ENCODE measurements at places on chromosomes 1 and 21.

DNA sequence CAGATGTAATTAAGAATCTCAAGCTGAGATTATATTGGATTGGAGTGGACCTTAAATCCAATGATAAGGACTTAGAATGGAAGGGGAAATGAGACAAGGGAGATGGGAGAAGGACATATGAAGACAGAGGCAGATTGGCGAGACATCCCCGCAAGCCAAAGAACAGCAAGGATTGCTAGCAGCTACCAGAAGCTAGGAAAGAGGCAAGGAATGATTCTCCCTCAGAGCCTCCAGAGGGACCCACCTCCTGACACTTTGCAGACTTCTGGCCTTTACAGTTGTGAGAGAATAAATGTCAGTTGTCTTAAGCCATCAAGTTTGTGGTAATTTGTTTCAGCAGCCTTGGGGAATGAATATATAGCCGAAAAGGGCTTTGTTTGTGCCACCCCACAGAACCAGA, 20.7 kb downstream of the METTL13 start:
- DNase-seq = no peak

DNA sequence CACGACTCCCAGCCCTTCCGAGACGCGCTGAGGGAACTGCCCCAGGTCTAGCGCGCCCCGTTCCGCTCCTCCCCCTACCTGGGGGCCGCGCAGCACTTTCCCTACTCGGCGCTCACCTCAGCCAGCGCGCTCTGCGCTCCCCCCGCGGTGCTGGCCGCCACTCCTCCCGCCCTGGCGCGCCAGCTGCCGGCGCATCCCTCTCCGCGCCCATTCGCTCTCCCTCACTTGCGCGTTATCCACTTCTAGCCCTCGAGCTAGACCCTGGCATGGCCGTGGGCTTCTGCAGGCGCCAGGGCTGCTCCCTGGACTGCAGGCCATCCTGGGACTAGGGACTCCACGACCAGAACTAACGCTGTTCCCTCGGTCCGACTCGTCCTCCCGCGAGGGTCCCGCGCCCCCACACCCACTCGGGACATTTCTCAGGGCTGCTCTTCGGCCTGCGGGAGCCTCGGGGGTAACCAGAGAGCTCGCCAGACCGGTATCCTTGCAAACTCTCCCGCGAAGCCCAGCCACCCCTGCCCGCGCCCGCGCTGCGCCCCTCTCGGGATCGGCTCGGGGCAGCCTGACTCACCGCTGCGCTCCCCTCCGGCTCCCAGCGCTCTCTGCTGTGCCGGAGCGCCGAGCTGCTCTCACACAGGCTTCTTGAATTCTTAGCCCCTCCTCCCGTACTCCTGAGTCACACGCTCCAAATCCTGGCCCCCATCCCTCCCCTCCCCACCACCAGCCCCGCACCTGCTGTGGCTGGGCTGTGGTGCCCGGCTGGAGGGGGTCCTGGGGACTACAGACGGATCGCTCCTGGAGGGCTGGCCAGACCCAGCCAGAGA, at the start of gene NGF:
TSS of gene NGF (minus strand) at position 617 of the 824 bp plus-strand sequence. CDS start 51,454 bp downstream, outside the sequence.
- DNase-seq = no peak

DNA sequence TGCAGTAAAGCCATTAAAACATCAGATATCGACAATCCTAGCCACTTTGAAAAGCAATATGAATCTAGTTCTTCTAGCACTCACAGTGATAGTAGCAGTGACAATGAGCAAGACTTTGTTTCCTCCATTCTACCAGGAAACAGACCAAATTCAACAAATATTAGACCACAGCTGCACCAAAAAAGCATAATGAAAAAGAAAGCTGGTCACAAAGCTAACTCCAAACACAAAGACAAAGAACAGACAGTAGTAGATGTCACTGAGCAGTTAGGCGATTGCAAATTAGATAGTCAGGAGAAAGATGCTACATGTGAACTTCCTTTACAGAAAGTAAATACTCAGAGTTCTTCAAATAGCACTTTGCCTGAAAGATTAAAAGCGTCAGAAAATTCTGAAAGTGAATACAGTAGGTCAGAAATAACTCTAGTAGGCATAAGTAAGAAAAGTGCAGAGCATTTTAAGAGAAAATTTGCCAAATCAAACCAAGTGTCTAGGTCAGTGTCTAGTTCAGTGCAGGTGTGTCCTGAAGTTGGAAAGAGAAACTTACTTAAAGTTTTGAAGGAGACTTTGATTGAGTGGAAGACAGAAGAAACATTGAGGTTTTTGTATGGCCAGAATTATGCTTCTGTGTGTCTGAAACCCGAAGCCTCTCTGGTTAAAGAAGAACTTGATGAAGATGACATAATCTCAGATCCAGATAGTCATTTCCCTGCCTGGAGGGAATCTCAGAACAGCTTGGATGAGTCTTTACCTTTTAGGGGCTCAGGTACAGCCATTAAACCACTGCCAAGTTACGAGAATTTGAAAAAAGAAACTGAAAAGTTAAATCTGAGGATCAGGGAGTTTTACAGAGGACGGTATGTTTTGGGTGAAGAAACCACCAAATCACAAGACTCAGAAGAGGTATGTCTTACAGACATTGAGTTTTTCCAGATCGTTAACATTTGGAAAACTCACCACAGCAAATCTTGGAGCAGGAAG, 24.9 kb downstream of the RPAP2 start:
- DNase-seq = no peak

GRCh38 chr1:117627546-117628130, 21.8 kb downstream of the TENT5C start:
- DNase-seq = peak; percentile 62

DNA sequence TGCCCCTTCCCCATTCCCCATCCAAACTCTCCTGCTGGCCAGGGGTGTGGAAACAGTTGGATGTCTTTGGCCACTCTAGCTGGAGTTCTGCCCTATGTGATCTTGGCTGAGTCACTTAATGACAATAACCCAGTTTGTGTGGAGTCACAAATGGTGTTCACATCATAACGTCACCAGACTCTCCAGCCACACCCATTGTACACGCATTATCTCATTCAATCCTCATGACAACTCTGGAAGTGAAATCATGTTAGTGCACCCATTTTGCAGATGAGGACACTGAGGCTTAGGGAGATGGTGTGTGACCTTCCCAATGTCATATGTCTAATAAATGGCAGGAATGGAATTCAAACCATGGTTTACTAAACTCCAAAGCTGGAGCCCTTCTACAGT, 1.2 kb upstream of the CDA start:
- no peak for DNase-seq

- DNase-seq = no peak
Observed at GRCh38 chr1:56410405-56410804, 169.0 kb downstream of the PLPP3 start.

- DNase-seq = peak; percentile 26
Observed at GRCh38 chr1:205791568-205792180, 16.4 kb upstream of the RAB29 start.

DNA sequence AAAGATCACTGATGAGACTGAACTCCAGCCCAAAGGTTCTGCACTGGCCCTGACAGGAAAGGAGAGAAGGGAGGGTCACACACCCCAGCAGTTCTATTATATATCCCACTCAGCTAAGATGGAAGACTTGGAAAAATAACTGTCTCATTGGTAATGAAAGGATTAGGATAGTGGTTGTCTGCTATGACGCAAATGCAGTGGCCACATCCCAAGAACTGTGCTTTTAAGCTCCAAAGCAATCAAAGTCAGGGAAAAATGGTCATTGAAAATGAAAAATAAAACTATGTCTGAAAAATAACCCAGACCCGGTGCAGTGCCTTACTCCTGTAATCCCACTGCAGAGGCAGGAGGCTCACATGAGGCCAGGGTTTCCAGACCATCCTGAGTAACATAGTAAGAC, 31.0 kb downstream of the PSMG1 start:
- no peak for DNase-seq

All from NCI-H2029 treated with DMSO at 0.1 percent for 48 hours (cell line).